ENCODE measurements at places on chromosomes 3 and 15. TPM values are rescaled to one million over a fixed set of nuclear protein-coding genes. Genes with fewer than 3 reads are reported as not detected.

GRCh38 chr15:72319985-72320671 is at the start of gene CELF6:
Gene CELF6 (minus strand): TSS chr15:72320157. CDS start chr15:72319874, 283 bp downstream.
- peak; percentile 79 for DNase-seq
- no peaks in the 10 kb centered on the region for H3K27me3 ChIP-seq
- peak within 1 kb of the TSS; percentile 14 for H3K27ac ChIP-seq
- H3K4me1 ChIP-seq: peaks cover 9% of the 10 kb centered on the region
- H3K4me3 ChIP-seq: peak within 1 kb of the TSS; percentile 40

FILIP1L gene
- polyA plus RNA-seq: 0.12 TPM

- no peaks in the 10 kb centered on the region for H3K27me3 ChIP-seq
- H3K4me3 ChIP-seq: no peak overlapping the region
- H3K36me3 ChIP-seq: no peaks in the 10 kb centered on the region
- H3K4me1 ChIP-seq: no peaks in the 10 kb centered on the region
- no peak overlapping the region for H3K27ac ChIP-seq
- DNase-seq: no peak
Measured at GRCh38 chr15:38708672-38709180, 144.1 kb upstream of the RASGRP1 start.

CHRNB4 gene
- not detected for polyA plus RNA-seq

DNA sequence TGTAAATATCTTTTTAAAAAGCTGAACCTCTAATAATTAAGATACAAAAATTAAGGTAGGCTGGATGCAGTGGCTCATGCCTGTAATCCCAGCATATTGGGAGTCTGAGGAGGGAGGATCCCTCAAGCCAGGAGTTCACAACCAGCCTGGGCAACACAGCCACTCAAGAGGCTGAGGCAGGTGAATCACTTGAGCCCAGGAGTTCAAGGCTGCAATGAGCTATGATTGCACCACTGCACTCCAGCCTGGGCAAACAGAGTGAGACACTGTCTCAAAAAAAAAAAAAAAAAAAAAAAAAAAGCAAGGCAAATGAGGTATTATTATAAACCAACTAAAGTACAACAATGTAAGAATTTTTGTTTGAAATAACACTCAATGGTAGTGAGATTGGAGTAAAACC is 47.6 kb downstream of the EFHB start:
- no peaks in the 10 kb centered on the region for H3K36me3 ChIP-seq
- no peak overlapping the region for H3K27ac ChIP-seq
- H3K27me3 ChIP-seq: no peaks in the 10 kb centered on the region

- no peaks in the 10 kb centered on the region for H3K36me3 ChIP-seq
- H3K4me3 ChIP-seq: no peak overlapping the region
- no peaks in the 10 kb centered on the region for H3K4me1 ChIP-seq
Measured at GRCh38 chr3:45178183-45179023, 32.2 kb upstream of the CDCP1 start.

- no peaks in the 10 kb centered on the region for H3K27me3 ChIP-seq
- H3K4me1 ChIP-seq: peaks cover 16% of the 10 kb centered on the region
- no peak for DNase-seq
- H3K36me3 ChIP-seq: no peaks in the 10 kb centered on the region
- H3K4me3 ChIP-seq: peak overlapping the region; percentile 83
Measured at GRCh38 chr3:172709774-172710663, 848 bp downstream of the NCEH1 start.

DNA sequence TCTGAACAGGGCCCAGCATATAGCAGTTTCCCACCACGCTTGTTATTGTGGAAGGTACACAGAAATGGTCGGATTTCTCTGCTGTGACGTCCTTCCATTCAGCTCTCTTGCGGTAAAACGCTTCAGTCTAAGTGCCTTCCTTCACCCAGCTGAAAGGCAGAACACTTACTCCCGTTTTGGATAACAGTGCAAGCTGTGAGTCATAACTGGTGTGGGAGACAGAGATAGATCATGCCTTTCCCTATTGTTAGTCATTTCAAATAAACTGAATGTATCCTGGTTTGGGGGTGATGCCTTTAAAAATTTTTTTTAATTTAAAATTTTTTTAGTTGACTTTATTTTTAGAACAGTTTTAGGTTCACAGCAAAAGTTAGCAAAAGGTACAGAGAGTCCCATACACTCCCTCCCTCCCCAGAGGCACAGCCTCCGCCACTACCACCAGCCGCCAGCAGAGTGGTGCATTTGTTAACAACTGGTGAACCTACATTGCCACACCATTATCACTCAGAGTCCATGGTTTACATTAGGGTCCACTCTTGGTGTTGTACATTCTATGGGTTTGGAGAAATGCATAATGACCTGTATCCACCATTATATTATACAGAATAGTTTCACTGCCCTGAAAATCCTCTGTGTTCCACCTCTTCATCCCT is 94.9 kb upstream of the NSMCE3 start:
- no peaks in the 10 kb centered on the region for H3K4me1 ChIP-seq
- no peak overlapping the region for H3K4me3 ChIP-seq
- no peaks in the 10 kb centered on the region for H3K27me3 ChIP-seq
- no peak overlapping the region for H3K27ac ChIP-seq
- DNase-seq: no peak

DNA sequence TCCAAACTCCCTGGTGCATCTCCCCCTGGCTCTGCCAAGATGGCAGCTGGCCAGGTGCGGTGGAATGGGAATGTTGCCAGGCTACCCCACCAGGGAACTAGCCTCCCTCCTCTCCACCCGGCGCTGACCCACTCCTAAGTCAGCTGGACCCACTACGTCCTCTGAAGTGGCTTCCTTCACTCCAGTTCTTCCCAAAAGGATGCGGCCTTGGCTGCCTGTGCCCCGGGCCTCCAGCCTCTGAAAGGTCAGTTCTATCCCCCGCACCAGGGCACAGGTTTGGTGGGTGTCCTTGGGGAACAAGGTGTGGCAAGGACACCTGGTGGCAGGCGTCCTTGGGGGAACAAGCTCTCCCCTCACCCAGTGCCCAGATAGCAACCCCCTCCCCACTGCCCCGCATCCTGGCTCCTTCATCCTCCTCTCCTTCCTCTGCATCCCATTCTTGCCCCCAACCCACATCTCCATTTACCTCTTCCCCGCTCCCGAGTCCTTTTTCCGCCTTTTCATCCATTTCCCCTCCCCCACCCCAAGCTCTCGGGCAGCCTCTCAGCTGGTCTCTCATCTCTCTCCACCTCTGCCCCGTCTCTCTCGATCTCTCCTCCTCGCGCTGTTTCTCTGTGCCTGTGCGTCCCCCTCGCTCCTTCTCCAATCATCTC is 54.0 kb downstream of the LHFPL4 start:
- H3K4me3 ChIP-seq: no peak overlapping the region
- H3K36me3 ChIP-seq: no peaks in the 10 kb centered on the region
- no peak for DNase-seq
- no peak overlapping the region for H3K27ac ChIP-seq
- H3K4me1 ChIP-seq: peaks cover 10% of the 10 kb centered on the region

EPHA6 gene
- not detected for polyA plus RNA-seq

DNA sequence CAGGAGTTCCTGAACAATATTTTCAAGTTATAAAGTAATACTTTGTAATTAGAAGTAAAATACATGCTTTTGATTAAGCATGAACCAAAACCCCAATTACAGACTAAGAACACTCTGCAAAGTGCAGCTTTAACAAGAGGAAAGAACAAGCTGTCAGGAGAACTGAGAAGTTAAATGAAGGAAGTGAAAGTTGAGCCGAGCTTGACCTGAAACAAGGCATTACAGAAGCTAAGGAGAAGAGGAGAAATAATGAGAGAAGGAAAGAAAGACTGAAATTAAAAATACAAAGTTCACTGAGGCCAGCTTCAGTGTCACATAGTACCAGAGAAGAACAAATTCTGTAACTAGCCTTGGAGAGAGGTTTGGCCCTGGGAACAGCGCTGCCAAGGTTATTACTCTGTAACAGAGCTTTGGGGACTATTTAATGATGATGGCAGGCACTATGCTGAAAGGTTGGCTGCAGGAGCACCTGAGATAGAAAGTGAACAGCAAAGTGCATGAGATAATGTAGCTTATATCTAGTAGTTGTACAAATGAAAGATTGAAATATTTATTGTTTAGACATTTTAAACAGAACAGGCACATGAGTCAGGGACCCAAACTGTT is 241.9 kb upstream of the PEX5L start:
- no peak overlapping the region for H3K4me3 ChIP-seq
- no peaks in the 10 kb centered on the region for H3K4me1 ChIP-seq
- DNase-seq: no peak
- H3K27ac ChIP-seq: no peak overlapping the region
- no peaks in the 10 kb centered on the region for H3K36me3 ChIP-seq

GRCh38 chr15:98562331-98562937 is 85.9 kb upstream of the IGF1R start:
- H3K4me1 ChIP-seq: no peaks in the 10 kb centered on the region
- H3K36me3 ChIP-seq: no peaks in the 10 kb centered on the region
- no peak overlapping the region for H3K27ac ChIP-seq

CLDN11 gene
- not detected for polyA plus RNA-seq

ACVR2B gene
- 0.43 TPM for polyA plus RNA-seq

DNA sequence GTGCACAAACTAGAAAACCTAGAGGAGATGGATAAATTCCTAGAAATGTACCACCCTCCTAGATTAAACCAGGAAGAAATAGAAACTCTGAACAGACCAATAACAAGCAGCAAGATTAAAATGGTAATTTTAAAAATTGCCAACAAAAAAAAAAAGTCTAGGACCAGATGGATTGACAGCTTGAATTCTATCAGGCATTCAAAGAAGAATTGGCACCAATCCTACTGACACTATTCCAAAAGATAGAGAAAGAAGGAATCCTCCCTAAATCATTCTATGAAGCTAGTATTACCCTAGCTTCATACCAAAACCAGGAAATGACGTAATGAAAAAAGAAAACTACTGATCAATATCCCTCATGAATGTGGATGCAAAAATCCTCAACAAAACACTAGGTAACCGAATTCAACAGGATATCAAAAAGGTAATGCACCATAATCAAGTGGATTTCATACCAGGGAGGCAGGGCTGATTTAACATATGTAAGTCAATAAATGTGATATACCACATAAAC is 10.1 kb upstream of the CCR1 start:
- peaks cover 15% of the 10 kb centered on the region for H3K4me1 ChIP-seq
- H3K4me3 ChIP-seq: no peak overlapping the region
- H3K36me3 ChIP-seq: no peaks in the 10 kb centered on the region
- no peak overlapping the region for H3K27ac ChIP-seq
- no peaks in the 10 kb centered on the region for H3K27me3 ChIP-seq

DNA sequence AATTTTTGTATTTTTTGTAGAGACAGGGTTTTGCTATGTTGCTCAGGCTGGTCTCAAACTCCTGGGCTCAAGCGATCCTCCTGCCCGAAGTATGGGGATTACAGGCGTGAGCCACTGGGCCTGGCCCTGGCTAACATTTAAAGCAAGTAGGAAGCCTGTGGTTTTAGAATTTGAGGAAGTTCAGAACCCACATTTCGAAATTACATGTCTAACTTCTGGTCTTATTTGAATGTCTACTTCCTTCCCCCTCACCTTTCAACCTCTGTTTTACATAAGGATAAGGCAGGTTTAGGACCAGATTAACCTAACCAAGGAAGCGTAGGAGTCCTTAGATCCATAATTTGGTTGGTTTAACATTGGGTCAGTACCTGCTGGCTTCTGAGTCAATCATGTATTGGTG is 120.5 kb upstream of the PROK2 start:
- H3K4me1 ChIP-seq: no peaks in the 10 kb centered on the region
- no peak overlapping the region for H3K27ac ChIP-seq
